ENCODE measurements at places on chromosomes 5 and 9. TPM values are rescaled to one million over a fixed set of nuclear protein-coding genes. Genes with fewer than 3 reads are reported as not detected.

The C8G gene
- total RNA-seq, result 1.1 TPM

The NCS1 gene
- 171 TPM for total RNA-seq

The SPATA31E1 gene
- total RNA-seq, result not detected

The TMED7 gene
- total RNA-seq, result 101 TPM
